ENCODE measurements at places on chromosomes 12 and 14.

DNA sequence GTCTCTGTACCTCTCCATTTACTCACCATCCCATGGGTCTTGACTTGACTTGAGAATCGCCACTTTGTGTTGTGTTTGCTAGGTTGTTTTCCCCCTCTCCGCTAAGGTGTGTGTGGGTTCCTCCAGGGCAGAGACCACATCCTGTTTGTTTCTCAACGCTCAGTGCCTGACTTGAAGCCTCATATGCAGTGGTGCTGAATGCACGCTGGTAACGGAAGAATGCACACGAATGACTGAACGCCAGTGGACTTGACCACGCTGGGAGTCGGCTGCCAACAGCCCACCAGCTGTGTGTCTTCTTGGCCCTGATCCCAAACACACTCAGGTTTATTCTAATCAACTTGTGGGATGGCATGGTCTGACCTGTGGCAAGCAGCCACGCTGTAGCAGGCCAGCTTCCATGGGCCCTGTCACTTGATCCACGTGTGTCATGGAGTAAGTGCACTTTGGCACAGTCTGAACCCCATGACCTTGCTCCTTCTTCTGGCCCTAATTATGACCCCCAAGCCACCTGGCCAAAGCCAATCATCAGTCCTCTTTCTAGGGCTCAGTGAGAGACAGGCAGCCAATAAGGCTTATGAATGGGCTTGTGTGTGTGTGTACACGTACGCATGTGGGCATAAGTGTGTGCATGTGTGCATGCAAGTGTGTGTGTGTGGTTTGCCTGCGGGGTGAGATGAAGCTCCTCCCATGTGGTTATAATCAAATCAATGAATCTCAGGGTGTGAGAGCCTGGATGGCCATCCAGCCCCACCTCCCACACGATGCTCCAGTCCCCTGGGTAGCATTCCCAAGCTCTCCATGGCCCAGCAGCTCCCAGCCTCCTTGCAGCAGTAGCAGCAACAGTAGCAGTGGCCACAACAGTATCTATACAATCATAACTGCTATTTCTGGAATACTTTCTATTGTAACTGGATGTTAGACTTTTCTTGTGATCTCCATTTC is 6.4 kb upstream of the TC2N start:
- no peak for DNase-seq

DNA sequence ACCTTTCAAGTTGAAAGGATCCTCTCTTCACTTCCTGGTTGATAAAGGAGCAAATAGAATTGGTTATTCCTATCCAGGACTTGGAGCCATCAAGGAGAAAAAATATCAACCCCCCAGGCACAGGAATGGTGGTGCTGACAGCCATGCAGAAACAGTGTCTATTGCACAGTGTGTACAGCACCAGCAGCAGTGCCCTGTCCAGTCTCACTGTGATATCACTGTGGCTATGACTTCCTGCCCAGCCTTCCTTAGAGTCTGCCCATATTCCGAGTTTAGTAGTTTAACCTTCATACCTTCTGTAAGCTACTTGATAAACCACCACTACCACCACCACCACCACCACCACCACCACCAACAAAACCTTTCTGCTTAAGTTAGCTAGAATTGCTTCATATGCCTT is 45.1 kb upstream of the FERMT2 start:
- DNase-seq: no peak

DNA sequence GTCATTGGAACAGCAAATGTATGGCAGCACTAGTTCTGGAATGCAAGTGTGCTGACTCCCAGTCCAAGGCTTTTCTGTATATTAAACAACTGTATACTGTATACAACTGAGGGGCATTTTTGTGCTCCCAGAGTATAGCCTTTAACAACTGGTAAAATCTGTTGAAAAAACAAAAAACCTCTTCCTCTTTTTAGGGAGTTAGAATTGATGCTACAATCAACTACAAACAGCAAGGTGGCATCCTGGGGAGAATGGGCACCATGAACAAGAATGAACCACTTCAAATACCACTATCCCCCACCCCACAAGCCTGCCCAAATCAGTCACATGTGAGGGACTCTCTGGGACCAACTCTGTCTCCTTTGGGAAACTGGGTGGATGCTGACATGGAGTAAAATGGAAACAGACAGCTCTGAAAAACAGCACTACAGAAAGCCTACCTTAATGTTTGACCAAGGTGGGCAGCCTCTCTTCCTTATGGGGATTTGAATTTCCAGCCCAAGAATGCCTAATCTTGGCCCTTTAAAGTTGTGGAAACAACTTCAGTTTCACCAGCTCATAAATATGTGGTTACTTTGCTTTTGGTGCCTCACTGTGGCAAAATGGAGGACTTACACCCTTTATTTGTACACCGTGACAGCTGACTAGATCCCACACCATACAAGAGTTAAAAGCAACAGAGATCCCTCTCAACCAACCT is 7.5 kb downstream of the VTI1B start:
- no peak for DNase-seq

DNA sequence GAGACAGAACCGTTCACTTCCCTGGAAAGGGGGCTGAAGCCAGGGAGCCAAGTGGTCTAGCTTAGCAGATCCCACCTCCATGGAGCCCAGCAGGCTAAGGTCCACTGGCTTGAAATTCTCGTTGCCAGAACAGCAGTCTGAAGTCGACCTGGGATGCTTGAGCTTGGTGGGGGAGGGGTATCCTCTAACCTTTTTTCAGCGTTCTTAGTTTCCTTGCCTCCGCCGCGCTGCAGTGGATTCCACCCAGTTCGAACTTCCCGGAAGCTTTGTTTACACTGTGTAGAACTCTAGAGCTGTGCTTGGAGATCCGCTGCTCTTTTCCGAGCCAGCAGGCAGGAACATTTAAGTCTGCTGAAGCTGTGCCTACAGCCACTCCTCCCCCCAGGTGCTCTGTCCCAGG is 45.2 kb upstream of the FKBP4 start:
- no peak for DNase-seq

GRCh38 chr14:105882626-105883025 is 356.2 kb downstream of the TMEM121 start:
- no peak for DNase-seq

DNA sequence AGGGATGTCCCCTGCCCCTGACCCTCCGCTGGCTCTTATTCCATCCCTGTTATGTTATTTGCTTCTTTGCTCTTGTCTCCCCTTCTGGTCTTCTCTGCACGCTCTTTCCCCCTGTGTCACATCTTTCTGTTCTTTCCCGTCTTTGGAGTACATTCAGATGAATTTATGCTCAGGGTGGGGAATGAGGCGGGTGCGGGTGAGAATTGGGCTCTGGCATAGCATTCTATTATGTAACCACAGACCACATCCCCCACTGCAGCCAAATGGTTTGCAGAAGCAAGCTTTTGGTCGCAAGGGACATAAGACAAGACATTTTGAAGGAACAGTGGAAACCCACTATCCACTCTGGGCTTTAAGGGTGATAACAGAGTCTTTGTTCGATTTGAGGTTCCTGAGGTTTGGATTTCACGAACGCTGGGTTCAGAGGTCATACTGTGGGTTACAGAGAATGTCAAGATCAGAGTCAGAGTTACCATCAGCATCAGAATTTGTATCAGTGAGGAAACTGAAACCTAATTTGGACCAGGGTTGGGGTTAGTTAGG is 3.8 kb downstream of the ENDOU start:
- DNase-seq: no peak

- DNase-seq: no peak
Observed at GRCh38 chr14:22517117-22517720, 71.8 kb downstream of the DAD1 start.

All from NCI-H774 (cell line).